ENCODE measurements at places on chromosomes 5 and 9. TPM values are rescaled to one million over a fixed set of nuclear protein-coding genes. Genes with fewer than 3 reads are reported as not detected.

The FGD3 gene
- 1.8 TPM for total RNA-seq

- no peak for DNase-seq
Measured at GRCh38 chr5:96825243-96825642, 17.5 kb upstream of the ERAP1 start.

DNA sequence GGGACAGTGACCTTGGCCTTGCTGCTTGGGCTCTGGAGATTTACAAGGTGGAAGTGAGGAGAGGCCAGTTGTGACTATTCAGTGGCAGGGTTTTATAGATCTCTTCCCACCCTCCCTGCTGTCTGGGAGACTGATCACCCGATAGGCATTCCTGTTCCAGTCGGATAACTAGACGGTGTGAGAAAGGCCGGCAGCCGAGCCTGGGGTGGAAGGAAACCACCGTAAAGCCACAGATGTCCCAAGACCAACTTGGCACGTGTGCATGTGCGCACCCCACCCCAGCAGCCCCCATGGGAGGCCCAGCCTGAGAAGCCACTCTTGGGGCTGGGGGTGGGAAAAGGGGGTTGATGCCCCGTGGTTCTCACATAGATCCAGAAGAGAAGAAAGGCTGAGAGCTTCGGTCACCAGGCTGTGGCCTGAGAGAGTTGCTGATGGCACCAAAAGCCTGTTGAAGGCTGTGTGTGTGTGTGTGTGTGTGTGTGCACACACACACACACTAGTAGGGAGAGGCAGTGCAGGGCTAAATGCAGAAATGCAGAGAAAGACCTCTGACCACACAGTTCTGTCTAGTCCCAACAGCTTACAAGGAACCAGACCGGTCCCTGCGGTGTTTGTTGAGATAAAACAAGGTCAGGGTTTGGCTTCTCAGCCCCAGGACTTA, 225.8 kb downstream of the FANCC start:
- no peak for DNase-seq

The SRD5A1 gene
- 2.5 TPM for total RNA-seq

The FST gene
- 2.0 TPM for total RNA-seq

DNA sequence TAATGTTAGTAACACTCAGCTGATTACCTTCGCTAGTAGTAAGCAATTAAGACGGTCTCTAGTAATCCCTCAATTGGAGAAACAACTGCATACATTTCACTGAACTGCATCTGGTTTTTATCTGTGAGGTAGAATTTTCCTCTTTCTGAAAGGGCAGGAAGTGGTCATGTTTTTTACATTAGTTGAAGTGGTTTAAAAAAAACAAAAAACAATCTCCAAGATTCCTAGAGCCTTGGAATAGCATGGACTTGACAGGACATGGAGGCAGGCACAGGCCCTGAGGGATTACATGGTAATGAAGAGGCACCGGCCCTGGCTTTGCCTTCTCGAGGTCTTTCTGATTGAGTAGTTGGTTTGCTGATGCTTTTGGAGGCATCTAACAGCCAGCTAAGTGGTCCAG, 25.8 kb downstream of the THBS4 start:
- DNase-seq = no peak

- DNase-seq = no peak
Measured at GRCh38 chr5:106127985-106128384, 1542.8 kb downstream of the EFNA5 start.

- no peak for DNase-seq
Measured at GRCh38 chr5:72280581-72281069, 39.4 kb downstream of the MRPS27 start.

DNA sequence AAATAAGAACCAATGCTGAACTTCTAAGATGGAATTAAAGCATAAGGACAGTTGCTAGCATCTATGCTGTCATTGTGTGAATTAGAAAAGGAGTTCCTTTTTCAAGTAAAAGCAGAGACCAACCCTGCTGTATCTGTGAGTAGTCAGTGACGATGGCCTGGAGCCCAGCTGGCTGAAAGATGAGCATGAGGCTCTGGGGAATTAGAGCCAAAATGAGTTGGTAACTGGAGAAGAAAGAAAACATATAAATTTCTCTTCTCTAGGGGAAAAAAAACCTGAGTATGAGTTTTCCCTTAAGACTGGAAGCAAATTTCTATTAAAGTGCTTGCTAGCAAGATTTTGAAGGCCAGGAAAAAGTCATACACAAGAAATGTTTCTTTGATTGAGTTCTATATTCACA, 1.6 kb upstream of the SPZ1 start:
- no peak for DNase-seq

The C9orf50 gene
- not detected for total RNA-seq
